ENCODE measurements at places on chromosomes 4 and X.

DNA sequence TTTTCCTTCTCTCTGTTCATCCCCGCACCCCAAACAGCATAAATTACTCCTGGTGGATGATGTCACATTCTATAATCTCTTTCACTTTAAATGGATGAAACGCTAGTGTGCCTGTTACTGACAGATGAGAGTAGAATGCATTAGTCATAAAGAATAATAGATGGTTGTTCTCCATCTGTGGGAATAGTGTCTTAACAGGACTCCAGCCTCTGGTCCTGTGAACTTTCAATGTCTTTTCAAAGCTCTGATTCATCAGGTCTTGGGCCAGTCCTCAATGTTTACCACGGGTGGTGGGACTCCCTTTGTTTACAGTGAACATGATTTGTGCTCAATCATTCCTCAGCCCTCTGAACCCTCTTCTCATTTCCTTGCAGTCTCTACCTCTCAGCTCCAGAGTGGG, 182.6 kb downstream of the GABRB1 start:
- no peak for DNase-seq

DNA sequence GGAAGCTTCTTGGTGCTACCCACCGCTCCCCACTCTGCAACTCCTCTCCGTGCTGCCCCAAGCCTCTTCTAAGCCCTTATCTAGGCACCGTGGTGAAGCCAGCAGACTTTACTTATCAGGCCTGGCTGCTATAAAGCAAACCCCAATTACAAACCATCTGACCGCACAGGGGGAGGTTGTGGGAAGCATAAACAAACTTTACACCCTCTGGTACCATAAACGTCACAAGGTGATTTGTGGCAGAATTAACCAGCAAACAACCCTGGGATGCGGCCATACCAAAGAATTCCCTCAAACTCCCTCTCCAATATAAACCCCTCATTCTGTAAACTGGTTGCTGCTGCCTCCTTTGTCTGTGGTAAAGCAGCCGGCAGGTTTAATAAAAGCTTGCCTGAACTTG, 55.2 kb downstream of the MAGEC2 start:
- no peak for DNase-seq

GRCh38 chr4:41625531-41625930, 87.6 kb downstream of the LIMCH1 start:
- DNase-seq: no peak

GRCh38 chr4:7786040-7786439, 153.6 kb downstream of the AFAP1 start:
- no peak for DNase-seq

DNA sequence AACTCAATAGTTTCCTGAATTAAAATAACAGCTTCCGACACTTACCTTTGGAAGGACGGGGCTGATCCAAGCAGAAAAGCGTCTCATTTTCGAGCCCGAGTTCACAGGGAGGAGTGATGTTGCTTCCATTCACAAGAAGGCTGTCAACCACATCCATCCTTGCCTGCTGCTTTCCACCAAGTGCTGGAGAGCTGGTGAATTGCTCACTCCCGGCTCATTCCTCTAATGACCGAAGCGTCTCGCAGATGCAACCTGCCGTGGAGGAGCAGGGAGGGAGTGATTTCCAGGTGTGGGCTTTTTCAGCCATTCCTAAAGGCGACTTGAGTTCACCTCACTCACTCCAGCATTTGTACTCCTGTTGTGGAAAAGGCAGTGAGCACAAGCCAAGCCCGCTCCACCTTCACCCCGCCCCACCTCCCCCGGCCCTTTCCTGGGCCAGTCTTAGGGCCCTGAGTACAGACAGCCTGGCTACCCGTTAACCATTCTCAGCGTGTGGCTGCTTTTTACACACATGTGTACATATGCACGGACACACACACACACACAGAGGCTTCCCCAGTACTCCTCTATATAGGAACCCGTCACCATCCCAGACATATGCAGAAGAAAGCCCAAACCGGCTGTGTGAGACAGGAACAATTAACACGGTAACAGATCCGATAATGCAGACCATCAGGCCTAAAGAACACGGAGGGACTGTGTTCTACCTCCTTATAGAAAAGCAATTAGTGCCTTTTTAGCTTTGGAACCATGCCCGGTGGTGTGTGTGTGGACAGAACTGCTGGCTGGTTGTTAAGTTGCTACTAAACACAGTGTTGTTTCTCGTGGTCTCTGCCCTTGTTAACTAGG, at the start of gene CCKAR:
Gene CCKAR, minus strand, starts transcription at position 374 of the 849 bp plus-strand sequence. Its CDS starts 217 bp downstream, at position 157.
- no peak for DNase-seq

DNA sequence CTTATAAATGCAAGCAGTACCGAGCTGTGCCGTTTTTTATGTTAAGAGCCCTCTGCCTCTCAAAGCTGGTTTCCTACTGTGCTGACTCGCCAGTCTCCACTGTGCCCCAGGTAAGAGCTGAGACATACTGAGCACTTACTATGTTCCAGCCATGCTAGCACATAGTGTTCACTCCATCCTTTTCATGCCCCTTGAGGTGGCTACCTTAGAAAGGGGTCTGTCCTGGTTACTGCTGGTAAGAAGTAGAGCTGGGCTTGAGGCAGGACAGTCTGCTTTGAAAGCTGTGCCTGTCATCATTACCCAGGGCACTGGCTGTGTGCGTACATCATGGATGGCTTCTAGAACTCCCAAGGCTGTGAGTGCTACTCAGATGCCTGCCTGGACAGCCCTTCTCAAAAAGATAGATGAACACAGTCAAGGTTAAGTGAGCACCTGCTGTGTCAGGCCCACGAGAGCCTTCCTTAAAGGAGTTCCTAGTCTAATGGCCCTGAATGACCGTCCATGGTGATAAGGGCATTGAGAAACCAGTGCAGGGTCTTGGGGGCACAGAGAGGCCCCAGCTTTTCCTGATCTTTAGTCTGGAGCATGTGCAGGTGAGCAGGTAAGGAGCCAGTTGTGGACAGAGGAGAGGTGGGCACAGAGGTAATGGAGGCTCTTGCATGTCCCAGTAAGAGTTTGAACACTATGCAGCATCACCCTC, 1.6 kb downstream of the STK32B start:
- DNase-seq: no peak

- no peak for DNase-seq
These were observed 425.2 kb downstream of the PCDH10 start for GRCh38 chr4:133574248-133574647.

All from cerebellar nuclear complex (tissue), 1 donor.